ENCODE measurements at places on chromosomes 11 and 22.

- DNase-seq, result no peak
Observed at GRCh38 chr11:69859275-69859934, 40.2 kb upstream of the FGF3 start.

DNA sequence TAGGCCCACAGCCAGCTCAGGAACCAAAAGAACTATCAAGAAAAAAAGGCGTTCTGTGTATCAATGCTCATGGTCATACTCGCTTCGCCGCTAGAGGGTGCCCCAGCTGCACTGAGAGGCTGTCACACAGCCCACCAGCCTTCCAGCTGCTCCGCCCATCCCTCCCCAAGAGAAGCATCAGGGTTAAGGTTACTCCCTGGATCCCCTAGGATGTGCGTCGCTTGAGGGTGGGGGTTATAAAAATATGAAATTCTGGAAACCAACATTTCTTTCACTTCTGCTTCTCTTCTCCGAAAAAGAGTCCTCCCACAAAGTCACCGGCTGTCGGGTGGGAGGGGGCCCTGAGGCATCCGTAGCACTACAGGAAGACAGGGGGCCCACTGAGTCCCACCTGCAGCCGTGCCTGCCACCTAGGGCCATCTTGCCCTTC, 1.7 kb downstream of the CBX6 start:
- DNase-seq, result peak; percentile 89

- DNase-seq, result no peak
Observed at GRCh38 chr11:68013611-68014156, 3.6 kb downstream of the ALDH3B1 start.

DNA sequence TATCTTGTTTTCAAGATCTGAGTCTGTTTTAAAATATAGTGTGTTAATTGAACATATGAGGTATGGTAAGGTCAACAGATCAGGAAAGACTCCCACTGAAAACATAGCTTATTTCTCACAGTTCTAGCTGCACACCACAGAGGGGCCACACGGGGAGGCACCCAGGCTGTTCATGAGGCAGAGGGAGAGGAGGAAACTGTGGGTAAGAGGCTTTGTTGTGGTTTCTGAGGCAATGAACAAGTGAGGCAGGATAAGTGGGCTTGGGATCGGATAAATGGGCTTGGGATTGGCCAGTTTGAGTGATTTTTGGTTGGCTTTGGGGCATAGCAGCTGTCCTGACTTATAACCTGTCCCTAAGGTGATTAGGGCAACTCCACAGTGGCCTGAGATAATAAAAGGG, 242.1 kb downstream of the LUZP2 start:
- no peak for DNase-seq
